Activated CD4-positive, CD25-positive, alpha-beta regulatory T cell (primary cell): ENCODE measurements at places on chromosomes 2 and 18.

- no peak for DNase-seq
These were observed 171.2 kb downstream of the ACOXL start for GRCh38 chr2:110903548-110903947.

DNA sequence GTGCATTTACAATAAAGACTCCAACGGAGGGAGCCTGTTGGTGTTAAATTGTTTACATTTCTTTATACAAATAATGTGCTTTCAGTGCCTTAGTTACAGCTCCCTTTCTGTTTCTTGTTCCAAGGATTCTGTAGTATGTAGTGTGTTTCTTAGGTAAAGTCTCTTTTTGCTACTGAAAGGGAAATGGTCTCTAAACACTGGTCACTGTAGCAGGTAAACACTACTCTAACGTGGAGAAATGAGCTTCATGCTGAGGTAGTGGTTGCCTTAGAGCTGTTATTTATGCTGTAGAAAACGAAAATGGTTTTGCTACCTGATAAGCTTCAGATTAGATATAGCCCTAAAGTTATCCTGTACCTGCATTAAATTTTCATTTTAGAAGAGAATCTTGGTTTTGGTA is 163.6 kb downstream of the CAPN13 start:
- DNase-seq: no peak

GRCh38 chr2:113305146-113305545 is 26.4 kb upstream of the PAX8 start:
- no peak for DNase-seq

- no peak for DNase-seq
These were observed 7.5 kb downstream of the MBOAT2 start for GRCh38 chr2:8996006-8996405.

DNA sequence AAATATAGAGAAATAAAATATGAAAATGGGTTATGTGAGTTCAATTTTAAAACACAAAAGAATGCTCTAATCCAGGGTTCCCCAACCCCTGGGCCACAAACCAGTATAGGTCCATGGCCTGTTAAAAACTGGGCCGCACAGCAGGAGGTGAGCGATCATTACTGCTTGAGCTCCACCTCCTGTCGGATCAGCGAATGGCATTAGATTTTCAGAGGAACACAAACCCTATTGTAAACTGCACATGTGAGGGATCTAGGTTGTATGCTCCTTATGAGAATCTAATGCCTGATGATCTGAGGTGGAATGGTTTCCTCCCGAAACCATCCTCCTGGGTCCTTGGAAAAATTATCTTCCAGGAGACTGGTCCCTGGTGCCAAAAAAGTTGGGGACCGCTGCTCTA is 34.7 kb downstream of the TTR start:
- no peak for DNase-seq

DNA sequence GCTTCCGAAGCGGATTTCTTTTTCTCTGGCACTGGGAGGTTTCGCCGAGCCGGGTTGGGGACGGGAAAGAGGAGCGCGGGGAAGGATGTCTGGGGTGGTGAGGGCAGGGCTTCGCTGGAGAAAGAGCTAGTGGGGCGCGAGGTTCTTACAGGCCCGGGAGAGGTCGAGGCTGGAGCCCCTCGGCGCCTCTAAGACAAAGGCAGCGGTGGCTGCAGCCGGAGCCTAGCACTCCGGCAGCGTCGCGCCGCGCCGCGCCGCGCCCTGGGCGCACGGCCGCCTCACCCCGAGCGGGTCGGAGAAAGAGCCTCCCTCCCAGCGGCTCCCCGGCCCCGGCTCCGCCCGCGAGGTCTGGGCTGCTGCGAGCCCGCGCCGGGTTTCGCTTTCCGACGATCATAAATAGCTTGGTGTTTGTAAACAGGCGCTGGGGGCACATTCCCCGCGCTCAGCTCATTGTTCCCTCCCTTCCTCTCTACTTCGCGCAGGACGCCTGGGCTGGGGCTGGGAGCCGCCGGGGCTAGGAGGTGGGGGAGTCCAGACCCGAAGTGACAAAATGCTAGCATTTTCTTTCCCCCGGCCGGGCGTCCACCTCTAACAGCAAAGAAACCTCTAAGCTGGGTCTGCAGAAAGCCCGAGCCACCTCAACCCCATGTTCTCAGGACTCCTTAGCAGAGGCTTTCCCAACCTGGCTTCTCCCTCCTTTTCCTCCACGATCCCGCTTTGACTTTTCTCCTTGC is 813 bp upstream of the MEIS1 start:
- DNase-seq: no peak

DNA sequence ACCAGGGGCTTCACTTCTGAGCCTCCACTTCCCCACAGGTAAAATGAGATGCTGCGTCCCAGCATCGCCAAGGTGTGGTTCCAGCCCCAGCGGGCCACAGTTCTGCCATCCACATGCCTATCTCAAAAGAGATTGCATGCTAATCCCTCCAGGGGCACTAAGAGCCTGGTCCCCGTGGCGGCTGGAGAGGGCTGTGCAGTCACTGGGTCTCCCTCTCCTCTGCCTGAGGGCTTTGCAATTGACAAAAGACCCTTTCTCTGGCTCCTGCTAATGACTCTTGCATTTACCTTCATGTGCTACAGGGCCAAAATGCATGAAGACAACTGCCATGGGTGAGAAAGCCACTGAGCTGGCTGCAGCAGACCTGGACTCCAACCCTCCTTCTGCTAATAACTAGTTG is 18.5 kb downstream of the ZBTB7C start:
- DNase-seq: no peak
